ENCODE measurements at places on chromosomes 1 and 21.

- no peak for DNase-seq
These were observed 20.6 kb upstream of the PROK1 start for GRCh38 chr1:110430366-110430765.

GRCh38 chr1:24463776-24464735 is 38.6 kb upstream of the RCAN3 start:
- no peak for DNase-seq

GRCh38 chr1:17675744-17676143 is 79.4 kb upstream of the ACTL8 start:
- no peak for DNase-seq

DNA sequence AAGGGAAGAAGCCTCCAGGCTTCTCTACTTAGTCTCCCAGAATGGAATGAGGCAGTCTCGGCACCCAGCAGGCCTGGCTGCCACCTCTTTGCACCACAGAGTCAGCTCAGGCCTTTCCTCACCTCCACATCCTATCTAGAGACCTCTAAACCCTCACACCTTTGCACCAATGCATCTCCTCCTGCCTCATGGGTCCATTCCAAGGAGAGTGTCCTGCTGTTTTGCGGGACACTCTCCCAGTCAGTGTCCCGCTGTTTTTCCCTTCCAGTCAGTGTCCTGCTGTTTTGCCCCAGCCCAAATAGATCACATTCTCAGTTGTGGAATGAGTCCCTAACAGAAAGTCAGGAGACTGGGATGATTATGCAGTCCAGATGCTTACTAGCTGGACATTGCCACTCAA is 185.6 kb upstream of the CAMK1G start:
- no peak for DNase-seq

GRCh38 chr1:115842948-115843347 is 2.0 kb upstream of the NHLH2 start:
- no peak for DNase-seq

- no peak for DNase-seq
These were observed 35.9 kb downstream of the RGSL1 start for GRCh38 chr1:182485861-182486260.

DNA sequence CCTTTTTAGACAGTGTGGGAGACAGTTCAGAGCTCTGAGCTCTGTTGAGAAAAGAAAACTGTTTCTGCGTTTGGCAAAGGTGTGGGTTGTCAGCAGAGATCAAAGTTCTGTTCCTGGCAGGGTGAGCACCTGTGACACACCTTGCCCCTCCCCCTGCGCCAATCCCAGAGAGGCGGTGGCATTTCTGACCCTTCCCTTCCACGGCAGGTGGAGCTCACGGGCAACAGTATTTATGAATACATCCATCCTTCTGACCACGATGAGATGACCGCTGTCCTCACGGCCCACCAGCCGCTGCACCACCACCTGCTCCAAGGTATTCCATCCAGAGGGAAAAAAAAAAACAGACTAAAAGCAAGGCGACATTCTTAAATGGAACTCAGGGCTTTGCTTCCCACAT is 20.7 kb downstream of the SIM2 start:
- no peak for DNase-seq

DNA sequence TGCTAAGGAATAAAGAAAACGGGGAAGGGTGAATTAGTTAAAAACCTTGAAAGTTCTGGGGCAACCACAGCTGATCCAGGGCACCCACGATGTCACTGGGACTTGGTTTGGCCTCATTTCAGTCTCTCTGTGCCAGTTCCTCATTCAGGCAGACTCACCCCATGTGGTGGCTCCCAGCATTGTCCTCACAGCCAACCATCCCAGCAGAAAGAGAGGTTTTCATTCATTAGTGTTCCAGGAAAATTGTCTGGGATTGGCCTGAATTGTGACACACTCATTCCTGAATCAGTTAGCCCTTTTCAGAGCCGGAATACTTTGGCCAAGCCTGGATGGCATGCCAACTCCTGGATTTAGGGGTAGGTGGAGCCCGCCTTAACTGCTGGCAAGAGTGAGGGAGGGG is 367.7 kb downstream of the PRDM2 start:
- DNase-seq: no peak

- no peak for DNase-seq
These were observed 55.5 kb upstream of the PSEN2 start for GRCh38 chr1:226814751-226815537.

DNA sequence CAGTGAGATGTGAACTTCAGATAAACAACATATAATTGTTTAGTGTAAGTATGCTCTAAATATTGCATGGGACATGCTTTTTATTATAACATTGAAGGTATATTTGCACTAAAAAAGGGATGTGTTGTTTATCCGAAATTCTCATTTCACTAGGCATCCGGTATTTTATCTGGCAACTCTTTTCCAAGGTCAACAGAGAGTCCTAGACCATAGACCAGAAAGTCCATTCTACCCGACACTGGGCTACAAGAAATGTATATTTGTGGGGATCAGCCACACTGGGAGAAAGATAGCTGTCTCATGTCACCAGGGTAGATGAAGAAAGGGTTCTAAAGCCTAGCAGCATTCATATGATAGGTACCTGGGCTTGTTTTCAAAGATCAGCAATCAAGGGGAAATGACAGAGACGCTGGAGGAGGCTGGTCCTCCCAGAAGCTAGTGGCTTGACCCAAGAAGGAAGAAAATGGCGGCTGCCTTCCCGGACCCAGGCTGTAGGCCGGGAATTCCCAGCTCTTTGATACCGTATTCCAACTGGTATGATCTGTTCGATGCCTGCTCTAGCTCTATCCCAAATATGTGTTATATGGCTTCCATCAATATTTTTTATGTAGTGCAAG is 161.1 kb upstream of the IRF2BP2 start:
- no peak for DNase-seq

DNA sequence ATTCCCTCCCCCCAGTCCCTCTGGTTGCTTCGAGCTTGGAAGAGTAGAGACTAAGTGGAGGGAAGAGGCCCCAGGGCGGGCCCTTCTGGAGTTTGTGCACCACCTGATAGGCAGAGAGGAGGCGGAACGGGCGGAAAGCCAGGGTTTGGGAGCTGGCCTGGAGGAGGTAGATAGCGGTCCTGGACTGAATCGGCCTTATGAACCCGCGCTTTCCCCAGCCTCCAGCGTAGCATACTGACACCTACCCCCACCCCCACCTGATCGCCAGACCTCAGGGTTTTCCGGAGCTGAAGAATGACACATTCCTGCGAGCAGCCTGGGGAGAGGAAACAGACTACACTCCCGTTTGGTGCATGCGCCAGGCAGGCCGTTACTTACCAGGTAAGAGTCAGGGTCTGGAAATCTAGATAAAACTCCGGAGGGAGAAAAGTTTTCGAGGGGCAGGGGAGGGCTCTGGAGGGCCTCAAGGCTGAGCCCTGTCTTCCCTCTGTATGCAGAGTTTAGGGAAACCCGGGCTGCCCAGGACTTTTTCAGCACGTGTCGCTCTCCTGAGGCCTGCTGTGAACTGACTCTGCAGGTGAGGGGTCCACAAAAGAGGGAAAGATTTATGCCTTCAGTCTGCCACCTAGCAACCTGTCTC is 705 bp downstream of the UROD start:
- DNase-seq: peak; percentile 16

GRCh38 chr1:7052701-7053100 is 267.4 kb downstream of the CAMTA1 start:
- DNase-seq: no peak

DNA sequence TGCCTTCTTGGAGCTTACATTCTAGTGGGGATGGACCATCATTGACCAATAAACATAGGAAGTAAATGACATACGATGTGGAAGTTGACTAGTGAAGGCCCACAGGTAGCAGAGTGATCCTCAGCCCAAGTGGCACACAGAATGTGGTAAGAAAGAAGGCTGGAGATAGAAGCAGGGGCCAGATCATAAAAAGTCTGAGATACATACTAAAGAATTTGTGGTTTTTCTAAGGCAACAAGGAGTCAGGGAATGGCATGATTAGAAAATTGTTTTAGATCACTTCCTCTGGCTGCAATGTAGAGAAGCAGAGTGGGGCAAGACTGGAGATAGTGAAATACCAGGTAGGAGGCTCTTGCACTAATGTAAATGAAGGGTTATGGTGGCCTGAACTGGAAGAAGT is 154.0 kb downstream of the VPS13D start:
- DNase-seq: no peak

GRCh38 chr1:206032380-206033140 is 8.9 kb upstream of the CTSE start:
- no peak for DNase-seq

DNA sequence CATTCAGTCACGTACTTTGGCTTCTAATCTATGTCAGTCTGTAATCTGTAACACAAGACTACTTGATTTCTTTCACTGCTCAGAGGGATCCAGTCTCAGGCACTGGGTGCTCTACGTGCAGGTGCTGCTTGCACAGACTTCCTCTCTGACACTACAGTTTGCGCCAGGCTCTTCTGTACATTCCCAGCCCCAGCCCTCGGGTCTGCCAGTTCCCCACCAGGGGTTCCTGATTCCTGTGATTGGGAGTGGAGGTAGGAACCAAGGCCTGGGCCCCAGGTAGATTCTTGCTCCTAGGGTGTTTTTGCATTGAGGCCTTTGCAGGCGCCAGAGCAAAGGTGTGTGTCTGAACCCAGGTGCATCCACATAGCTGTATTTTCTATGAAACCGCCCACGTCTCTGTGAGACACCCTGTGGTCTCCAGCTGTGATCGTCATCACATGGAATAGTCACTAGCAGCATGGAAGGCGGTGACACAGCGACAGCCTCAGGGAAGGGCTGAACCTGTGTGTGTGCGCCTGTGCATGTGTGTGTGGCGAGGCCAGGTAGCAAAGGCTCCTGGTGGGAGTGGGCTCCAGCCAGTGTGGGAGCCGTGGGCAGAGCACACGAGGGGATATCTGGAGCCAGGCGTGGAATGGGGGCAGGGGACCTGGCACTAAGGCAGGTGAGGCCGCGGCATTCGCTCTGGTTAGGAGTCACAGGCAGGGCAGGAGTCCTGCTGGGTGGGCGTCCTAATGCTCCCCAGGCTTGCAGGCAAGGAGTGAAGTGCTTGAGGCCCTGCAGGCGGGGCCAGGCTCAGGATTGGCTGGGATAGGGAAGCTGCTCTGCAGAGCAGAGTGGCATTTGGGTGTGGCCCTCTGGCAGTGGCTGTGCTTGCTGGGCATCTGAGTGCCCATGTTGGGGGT is 5.2 kb downstream of the GJC2 start:
- DNase-seq: no peak

- no peak for DNase-seq
These were observed 10.7 kb upstream of the MRPS14 start for GRCh38 chr1:175033953-175034352.

- no peak for DNase-seq
These were observed 41.0 kb upstream of the GREM2 start for GRCh38 chr1:240652961-240653409.

- DNase-seq: no peak
These were observed 159.8 kb downstream of the NEK7 start for GRCh38 chr1:198316546-198317100.

GRCh38 chr1:182877842-182878241 is 38.7 kb downstream of the DHX9 start:
- no peak for DNase-seq

- no peak for DNase-seq
These were observed 38.8 kb downstream of the DTL start for GRCh38 chr1:212074313-212074712.

DNA sequence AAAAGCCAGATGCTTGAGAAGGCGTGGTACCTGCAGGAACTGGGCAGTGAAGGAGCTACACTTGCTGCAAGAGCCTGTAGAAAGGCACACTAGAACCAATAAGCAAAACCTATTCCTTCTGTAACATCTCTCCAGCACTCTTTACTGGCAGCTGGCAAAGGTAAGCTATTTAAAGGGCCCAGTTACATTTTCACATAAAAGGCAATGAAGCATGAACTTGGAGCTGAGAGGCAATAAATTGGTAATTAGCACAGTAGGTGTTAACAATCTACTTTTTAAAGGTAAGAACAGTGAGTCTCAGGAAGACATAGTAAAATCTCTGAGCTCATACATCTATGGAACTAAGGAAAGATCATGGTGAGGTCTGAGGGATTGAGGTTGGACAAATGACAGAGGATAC is 167.1 kb upstream of the OLFM3 start:
- DNase-seq: no peak

GRCh38 chr1:21585037-21585436 is 75.8 kb downstream of the ALPL start:
- DNase-seq: no peak

All from CD4-positive, alpha-beta T cell treated with Interleukin-15 for 4 hours (primary cell).